ENCODE measurements at places on chromosomes 4 and X.

GRCh38 chrX:49266523-49267445, 2.3 kb upstream of the FOXP3 start:
- no peak for DNase-seq

DNA sequence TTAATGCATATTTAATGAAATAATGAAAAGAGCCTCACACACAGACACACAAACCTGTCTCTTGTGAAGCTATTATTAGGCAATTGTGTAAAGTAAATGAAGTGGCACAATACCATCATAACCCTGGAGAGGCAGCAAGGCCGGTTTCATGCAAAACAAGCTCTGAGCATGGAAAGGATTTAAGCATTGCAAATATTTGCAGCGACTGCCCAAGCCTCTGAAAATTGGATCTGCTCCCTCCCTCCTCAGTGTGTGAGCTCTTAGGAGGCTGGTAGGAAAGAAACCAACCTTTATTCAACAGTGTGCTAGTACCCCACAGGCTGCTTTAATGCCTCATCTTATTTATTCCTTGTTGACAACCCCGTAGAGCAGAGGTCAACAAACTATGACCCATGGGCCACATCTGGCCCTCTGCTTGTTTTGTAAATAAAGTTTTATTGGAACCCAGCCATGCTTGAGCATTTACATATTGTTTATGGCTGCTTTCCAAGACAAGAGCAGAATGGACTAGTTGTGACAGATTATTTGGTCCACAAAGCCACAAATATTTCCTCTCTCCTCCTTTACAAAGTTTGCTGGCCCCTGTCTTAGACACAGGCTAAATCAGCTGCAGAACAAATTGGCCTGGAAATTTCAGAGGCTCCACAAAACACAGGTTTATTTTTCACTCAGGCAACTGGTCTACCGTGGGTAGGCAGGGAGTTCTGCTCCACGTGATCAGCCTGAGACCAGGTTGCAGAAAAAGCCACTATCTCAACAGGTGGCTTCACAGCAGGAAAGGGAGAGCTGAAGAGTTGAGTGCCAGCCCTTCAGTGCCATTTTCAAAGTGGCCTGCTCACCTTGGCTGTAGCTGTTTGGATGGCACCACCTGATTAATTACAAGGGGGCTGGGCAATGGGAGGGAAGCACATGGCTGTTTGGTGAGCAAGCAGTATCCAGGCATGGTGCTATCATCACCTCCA, 16.8 kb downstream of the RS1 start:
- DNase-seq = no peak

GRCh38 chr4:38192516-38192915, 232.3 kb downstream of the PTTG2 start:
- no peak for DNase-seq

GRCh38 chrX:6432226-6432625, 102.7 kb downstream of the VCX3A start:
- DNase-seq = no peak
